B cell (primary cell): ENCODE measurements at places on chromosomes 1 and 21. TPM values are rescaled to one million over a fixed set of nuclear protein-coding genes. Genes with fewer than 3 reads are reported as not detected.

The IVL gene
- polyA plus RNA-seq: not detected in 2 replicates

The DEPDC1 gene
- 0.03 TPM in 1 of 2 replicates, not detected in the other for polyA plus RNA-seq

The VWA5B1 gene
- not detected in 2 replicates for polyA plus RNA-seq

The CAMTA1 gene
- 42.2 and 56.8 TPM in 2 replicates for polyA plus RNA-seq

The KRTAP19-1 gene
- not detected in 2 replicates for polyA plus RNA-seq

The HSD3B1 gene
- polyA plus RNA-seq: not detected in 2 replicates

The IFNLR1 gene
- 14.7 and 16.0 TPM in 2 replicates for polyA plus RNA-seq

The FNDC10 gene
- polyA plus RNA-seq: 0.52 and 1.4 TPM in 2 replicates

The S100A1 gene
- not detected in 2 replicates for polyA plus RNA-seq

The CD52 gene
- polyA plus RNA-seq: 1,095 and 1,597 TPM in 2 replicates

The LAD1 gene
- polyA plus RNA-seq: not detected in 2 replicates

The HSPB7 gene
- not detected in 2 replicates for polyA plus RNA-seq

DNA sequence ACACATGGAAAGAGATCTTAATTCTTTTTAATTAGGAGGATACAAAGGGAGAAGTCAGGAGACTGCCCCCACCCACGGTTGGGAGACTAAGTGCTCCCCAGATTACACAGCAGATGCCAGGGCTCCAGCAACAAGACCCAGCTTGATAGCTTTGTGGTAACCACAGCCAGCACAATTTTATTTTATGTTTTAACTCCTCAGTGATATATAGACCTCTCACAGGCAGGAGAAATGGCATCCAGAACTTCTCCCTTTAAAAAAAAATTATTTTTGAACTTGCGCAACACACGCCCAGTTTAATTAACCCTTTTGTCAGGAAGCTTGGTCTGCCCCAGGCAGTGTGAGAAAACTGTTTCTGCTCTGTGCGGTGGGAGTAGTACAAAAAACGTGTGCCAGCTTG is 62.6 kb upstream of the ACOT11 start:
- no peak for DNase-seq

DNA sequence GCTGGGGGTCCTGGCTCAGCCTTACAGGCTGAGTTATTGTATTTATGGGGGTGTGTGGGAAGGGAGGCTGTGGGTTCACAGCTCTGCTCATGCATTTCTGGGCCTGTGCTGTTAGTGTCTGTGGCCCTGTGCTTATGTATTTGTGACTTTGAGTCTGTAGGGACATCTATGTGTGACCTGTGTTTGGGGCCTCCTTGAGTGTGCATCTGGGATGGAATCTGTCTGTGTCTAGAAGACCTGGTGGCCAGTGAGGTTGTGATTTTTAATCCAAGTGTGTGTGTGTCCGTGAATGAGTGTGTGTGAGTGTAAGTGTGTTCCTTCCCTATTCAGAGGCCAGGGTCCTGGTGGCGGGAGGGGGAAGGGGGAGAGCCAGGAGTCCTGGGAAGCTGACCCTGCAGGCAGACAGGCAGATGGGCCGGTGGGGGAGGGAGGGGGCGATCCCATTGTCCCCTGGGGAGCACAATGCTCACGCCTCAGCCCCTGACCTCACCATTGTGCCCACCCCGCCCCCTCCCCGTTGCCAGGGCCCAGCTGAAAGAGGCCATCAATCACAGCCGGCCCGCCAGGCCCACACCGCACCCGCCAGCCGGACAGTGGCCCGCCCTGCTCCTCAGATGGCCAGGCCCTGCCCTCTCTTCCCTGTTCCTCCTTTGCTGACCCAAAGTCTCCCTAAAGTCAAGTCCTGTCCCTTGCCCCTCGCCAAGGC is 19.6 kb downstream of the SLC27A3 start:
- no peak for DNase-seq

- no peak for DNase-seq
Measured at GRCh38 chr21:42056468-42056867, 14.6 kb upstream of the UMODL1 start.

- DNase-seq: peak; percentile 13
Measured at GRCh38 chr1:37752213-37752582, 12.7 kb downstream of the EPHA10 start.

DNA sequence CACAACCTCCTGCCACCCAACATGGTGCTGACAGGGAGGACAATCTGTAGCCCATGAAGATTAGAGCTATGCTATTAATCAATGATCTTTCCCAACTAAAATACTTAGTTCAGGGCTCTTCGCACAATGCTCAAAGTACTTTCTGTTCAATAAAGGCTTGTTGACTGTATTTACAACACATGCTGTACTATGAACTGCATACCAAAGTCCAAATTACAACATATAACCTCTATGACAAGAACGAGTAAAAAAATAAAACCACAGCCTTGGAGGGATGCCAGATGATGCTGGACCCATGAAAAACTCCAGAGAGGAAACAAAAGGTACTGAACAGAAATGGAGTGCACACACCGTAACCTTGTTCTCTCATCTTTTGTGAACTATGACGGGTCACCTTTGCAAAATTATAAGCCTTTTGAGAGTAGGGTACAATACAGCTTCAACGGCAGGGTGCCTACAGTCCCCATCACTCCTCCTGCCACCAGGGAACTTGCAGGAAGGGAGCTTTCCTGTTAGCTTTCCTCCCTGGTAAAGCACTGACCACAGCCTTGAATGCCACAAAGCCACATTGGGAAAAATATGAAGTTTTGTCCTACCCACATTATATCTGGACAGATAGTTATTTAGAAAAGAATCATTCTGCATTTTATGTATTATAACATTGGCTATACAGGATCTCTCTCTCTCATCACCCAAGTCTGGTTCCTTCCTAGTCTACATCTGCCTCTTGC is 175.6 kb downstream of the NRIP1 start:
- no peak for DNase-seq

DNA sequence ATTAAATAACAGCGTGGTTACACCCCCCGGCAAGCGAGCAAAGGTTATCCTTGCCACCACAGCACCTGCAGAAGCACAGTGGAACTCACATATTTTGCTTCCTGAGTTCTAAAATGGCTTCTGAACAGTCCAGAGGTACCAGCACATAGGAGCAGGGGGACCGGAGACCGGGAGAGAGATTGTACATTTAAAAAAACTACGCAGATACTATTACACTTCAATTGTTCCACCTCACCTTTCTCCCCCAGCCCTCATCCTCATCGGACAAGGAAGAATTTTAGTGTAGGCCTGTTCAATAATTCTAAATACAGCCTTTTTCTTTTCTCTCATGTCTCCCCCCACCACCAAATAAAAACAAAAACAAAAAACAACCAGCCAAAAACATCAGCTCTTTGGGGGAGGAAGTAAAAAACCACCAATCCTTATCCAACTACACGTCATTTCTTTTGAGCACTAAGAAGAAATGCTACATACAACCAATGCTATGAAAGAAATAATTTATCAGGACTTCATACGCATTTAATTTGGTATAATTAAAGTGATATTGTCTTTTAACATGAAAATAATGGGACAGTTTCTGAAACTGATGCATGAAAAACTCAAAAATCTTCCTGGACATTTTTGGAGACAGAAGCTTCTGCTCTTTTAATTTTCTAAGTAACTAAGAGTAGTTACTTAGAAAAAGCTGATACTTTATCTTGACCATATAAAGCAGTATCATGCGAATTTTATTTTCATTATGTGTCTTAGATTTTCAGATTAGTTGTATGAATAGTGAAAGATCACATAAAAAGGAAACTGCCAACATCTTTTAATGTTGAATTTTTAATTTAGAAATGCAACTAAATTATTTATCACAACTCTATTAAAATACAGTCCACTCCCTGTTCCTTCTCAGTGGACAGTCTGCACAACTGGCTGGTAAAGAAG is 9.1 kb downstream of the CDKN2C start:
- peak; percentile 47 for DNase-seq

- DNase-seq: no peak
Measured at GRCh38 chr1:17828991-17829390, 73.9 kb downstream of the ACTL8 start.

DNA sequence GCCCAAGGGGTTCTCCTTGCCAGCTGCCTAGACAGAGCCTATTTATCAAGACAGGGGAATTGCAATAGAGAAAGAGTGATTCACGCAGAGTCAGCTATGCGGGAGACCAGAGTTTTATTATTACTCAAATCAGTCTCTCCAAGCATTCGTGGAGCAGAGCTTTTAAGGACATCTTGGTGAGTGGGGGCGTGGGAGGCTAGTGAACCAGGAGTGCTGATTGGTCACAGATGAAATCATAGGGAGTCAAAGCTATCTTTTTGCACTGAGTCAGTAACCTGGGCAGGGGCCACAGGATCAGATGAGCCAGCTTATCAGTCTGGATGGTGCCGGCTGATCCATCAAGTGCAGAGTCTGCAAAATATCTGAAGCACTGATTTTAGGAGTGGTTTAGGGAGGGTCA is 64.8 kb upstream of the MRPS6 start:
- no peak for DNase-seq

DNA sequence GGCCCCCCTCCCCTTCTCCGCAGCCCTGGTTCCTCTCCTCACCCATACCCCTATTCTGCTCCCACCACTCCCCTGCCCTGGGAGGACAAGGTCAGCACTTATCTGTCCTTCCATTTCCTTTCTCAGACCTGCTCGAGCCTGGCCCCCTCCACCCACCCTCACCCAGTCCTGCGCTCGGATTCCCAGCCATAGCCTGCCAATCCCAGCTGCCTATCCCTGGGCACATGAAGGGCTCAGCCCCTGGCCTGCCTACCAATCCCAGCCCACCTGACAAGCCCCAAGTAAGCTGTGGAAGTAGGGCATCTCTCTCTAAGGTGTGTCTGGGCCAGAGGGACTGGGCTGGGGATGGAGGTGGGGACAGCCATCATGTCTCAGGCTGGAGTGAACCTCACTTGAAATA is 5.4 kb downstream of the BLACAT1 start:
- DNase-seq: no peak

- peak; percentile 63 for DNase-seq
Measured at GRCh38 chr1:92817986-92818764, 13.7 kb upstream of the RPL5 start.

- DNase-seq: peak; percentile 34
Measured at GRCh38 chr1:216566641-216567205, 143.5 kb upstream of the USH2A start.

- no peak for DNase-seq
Measured at GRCh38 chr1:243844186-243844585, 5.9 kb downstream of the AKT3 start.

GRCh38 chr1:36151134-36151844 is 2.0 kb upstream of the TRAPPC3 start:
- DNase-seq: no peak

DNA sequence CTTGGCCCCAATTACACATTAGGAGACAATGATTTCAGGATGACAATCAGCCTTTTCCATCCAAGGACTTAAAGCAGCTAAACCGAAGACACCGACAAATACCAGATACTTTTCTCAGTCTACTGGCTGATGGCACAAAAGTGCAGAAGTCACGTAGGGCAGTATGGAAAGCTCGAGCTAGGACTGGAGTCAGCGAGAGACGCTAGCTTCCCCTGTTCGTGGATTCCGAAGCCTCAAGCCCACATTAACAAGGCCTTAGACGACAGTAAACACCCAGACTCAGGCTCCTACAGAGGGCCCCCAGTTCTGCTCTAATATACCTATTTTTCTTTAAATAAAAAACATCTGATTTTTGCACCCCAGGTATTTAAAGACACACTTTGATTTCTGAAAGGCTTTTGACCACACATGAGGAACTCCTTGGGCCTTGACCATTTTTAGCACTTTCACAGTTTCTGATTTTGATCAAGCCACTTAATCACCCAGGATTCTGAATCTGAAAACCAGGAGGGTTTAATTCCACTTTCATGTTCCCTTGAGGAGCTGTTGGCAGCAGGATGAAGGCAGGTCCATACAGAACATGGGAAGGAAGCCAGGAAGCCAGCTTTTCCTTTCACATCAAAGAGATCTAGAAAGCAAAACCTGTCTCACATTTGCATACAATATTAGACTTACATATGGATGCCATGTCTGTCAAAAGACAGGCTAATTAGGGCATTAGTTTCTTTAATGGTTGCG is 204.1 kb downstream of the GABPA start:
- DNase-seq: no peak

DNA sequence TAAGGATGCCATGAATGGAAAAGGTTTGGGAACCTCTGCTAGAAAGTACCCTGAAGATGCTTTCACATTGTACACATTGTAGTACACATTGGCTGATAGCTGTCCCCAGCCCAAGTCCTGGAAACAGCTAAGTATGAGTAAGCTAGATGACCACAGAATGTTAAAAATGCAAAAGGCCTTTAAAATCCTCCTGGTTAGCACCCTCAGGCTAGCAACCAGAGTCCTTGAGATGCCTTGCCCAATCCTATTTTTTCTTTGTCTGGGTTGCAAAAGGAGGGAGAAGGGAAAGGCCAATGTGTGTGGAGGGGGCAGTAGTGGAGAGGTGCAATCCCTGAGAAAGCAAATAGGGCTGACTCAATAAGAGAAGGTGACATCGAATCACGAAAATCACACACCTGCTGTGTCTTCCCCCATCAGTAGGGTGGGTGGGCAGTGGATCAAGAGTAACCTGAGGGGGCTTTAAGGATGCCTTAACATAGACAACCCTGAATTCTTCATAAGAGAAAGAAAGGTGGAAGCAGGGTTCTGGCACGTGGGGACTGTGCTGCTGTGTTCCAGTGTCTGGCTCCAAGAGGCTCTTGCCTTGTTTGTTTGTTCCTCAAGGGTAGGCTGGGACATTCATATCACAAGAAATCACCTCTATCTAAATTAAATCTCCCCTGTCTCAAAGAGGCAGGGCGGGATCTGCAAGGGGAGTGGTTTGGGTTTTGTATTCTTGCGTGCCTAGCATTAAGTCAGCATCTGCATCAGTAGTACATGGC is 266.2 kb upstream of the PLXNA2 start:
- DNase-seq: no peak

DNA sequence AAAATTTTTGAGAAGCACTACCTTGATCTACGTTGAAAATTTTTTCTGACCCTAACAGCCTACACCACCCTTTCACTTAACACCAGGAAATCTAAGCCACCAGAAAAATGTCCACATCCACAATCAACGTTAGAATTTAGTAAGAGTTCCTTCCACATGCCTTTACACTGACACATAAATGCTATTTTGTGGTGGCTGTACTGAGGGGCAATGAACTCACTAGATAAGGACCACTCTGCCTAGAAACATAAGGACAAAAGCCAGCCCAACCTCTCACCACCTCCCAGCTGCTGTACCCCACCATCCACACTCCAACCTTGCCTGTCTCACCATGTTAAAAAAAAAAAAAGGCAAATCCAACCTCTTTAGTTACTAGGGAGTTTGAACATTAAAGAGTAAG is 29.8 kb downstream of the PARP1 start:
- DNase-seq: no peak

DNA sequence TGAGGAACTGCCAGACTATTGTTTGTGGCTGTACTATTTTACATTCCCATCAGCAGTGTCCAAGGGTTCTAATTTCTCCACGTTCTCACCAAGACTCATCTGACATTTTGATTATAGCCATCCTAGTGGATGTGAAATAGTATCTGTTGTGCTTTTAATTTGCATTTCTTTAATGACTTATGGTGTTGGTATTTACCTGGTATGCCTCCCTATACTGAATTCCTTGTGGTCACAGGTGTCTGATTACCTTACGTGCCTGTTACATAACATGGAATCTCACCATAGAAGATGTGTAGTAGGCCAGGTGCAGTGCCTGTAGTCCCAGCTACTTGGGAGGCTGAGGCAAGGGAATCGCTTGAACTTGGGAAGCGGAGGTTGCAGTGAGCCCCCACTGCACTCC is 13.5 kb downstream of the ZYG11A start:
- DNase-seq: no peak
